ENCODE measurements at places on chromosomes 1 and 21.
A peak's percentile ranks its signal among the peaks of the same experiment; 100 is the strongest.

GRCh38 chr1:183210681-183211080 lies 24.6 kb downstream of the LAMC2 start:
- no peak for DNase-seq

GRCh38 chr21:20270365-20271055 lies 727.7 kb upstream of the NCAM2 start:
- DNase-seq, result no peak

- DNase-seq, result no peak
These were observed 51.7 kb downstream of the SWT1 start for GRCh38 chr1:185208626-185209180.

- no peak for DNase-seq
These were observed 131.6 kb upstream of the ETV3 start for GRCh38 chr1:157269656-157270375.

GRCh38 chr1:88526456-88526855 lies 157.6 kb upstream of the PKN2 start:
- DNase-seq, result no peak

DNA sequence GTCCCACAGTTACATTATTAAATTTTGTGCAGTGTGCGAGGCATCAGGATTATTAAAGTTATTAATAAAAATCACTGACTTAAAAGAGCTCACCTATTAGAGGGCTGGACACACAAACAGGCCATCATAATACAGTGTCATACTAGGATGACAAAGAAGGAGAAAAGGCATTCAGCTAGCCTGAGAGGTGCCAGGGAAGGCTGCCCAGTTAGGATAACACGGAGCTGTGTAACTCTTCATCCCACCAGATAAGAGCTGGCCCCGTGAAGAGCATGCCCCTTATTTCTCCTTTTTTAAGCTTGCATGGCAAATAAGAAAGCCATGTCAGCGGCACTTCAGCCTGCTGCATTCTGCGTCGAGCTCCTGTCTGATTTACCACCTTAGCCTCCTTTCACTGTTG lies 109.5 kb downstream of the KCNK1 start:
- DNase-seq, result no peak

GRCh38 chr1:5947071-5947821 lies 45.0 kb downstream of the NPHP4 start:
- no peak for DNase-seq

DNA sequence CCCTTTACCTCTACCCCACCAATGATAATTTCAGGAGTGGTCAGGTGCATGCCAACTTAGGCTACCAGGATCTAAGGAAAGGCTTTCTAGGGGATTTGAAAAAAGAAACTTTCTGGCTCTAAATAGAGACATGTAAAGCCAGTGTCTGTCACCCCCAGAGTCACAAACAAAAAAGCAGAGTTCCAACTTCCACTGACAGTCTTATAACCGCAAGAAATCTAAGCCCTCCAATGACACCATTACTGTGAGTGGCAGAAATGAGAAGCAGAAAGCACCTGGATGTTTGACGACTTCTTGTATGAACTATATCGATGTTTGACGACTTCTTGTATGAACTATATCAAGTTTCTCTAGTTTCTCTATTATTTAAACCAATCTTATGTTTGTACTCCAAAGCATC lies 6.0 kb downstream of the DENND1B start:
- DNase-seq, result no peak

- DNase-seq, result peak; percentile 80
These were observed 58.4 kb upstream of the COL6A1 start for GRCh38 chr21:45923146-45923545.

DNA sequence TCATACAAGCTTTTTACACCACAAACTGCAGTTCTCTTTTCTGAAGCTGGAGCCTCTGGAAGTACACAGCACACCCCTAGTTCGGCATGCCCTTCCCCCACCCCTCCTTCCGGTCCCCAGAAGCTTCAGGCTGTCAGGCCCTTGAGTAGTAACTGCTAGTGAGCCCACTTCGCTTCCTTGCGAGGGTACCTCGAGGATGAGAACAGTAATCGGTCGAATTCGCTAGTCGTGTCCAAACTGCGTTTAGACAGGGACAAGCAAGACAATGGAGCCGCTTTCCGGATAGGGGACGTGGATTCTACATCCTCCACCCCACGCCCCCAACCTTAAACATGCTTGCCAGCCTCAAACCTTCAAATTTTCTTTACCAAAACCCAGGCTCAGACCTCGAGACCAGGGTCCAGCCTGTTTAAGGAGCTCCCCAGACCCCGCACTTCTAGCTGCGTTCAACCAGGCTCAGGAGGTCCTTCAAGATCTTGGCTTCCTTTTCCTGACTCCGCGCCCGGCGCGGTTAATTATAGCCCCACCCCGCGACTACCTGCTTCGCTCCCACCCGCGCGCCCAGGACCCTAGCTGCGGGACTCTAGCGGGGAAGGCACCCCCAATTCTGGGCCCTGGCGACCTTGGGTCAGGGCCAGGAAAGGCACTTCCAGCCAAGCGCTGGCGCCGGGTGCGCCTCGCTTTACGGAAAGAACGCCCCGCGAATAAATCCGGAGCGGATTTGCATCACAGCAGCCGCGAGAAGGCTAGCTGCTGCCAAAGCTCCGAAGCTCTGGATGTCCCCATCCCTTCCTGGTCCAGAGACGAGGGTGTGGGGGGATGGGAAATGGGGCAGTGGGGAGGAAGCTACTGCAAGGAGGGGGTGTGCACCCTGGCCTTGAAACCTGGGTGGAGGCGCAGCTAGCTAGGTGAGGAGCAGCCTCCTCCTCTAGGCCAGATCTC lies 8.1 kb upstream of the TSPAN1 start:
- DNase-seq, result peak; percentile 33

- no peak for DNase-seq
These were observed 638.3 kb downstream of the MATN1 start for GRCh38 chr1:30084909-30085571.

- no peak for DNase-seq
These were observed 42.7 kb upstream of the RGS2 start for GRCh38 chr1:192766009-192766625.

DNA sequence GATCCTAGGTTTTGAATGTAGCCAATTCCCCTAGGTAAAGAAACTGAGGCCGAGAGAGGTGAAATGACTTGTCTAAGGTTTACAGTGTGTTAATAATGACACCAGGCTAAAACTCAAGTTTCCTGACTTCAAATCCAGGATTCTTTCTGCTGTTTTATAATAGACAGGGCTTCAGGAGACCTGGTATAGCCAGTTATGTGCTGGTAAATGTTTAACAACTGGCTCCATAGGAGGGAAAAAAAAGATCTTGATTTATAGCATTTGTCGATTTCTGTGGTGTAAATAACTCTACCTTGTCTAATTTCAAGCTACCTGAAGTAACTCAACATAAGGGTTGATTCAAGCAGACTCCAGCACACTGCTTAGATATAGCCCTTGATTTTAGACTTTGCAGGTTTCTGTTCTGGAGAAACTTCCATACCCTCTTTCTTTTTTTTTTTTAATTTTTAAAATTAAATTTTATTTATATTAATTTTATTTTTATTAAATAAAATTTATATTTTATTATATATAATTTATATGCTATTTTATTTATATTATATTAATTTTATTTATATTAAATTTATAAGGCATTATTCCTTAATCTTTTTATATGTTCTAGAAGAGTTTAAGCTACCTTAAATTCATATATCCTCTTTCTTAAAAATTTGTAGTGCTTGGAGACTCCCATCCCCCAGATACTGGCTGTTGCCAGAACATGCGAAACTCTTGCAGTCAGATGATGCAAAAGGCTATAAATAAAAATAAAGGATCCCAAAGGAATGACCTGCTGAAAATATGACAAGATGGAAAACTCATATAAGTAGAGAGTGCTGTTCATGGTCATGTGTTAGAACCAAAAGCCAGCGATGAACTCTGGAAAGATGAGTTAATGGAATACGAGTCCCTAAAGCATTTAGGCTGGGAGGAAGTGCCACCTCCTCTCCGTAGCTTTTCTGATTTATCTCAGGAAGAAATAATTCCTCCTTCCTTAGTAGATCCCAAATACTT lies 35.4 kb upstream of the SRSF10 start:
- DNase-seq, result no peak

DNA sequence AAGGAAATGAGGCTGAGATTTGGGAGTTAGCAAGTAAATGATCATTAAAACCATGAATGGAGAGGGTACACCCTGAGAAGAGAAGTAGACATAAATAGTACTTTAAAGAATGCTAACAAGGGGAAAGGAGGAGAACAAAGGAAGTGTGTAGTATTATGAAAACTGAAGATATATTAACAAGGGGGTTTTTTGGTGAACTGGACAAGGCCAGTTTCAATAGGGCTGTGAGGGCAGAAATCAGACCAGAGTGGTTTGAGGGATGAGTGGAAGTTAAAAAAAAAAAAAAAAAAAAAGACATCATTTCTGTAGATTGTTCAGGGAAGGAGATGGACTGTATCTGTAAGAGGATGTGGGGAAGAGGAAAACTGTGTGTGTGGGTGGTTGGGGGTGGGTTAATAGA lies 137.1 kb downstream of the PLA2G4A start:
- DNase-seq, result no peak

Measured in testis (tissue), 5 donors.